GM18507 (cell line): ENCODE measurements at places on chromosomes 13 and 19.

GRCh38 chr19:37975071-37975470 lies 68.1 kb downstream of the SIPA1L3 start:
- DNase-seq: no peak

DNA sequence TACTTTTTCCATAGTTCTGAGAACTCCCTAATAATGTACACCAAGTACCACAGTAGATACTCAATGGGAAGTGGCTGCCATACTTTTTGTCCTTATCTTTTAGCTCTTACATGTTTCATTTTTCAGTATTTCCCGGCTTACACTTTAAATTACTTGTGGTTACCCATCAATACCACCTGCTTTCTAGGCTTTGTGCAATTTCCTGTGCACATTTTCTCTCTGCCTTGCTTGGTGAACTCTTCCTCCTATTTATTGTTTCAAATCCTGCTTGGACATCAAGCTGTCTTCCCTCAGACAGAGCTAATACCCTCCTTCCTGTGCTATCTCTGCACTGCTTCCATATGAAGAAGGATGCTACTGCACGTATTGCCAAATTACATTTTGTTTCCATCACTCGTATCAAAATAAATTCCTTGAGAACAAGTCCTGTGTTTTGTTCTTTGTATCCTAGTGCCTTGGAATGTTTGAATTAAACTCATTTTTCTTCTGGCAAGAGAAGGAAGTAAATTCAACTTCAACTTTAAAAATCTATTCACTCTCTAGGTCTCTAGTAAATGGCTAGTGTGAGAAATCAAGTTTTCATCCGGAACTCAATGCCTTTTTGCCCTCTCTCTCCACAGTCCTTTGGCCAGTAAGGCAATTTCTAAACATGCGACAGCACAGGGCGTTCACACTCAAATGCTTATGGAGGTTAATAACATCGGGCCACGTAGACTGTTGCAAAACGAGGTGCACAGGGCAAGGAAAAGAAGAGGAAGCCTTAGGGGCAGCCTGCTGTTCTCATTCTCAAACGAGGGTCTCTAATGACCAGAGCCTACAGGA lies 5.6 kb downstream of the ZAR1L start:
- DNase-seq: no peak

DNA sequence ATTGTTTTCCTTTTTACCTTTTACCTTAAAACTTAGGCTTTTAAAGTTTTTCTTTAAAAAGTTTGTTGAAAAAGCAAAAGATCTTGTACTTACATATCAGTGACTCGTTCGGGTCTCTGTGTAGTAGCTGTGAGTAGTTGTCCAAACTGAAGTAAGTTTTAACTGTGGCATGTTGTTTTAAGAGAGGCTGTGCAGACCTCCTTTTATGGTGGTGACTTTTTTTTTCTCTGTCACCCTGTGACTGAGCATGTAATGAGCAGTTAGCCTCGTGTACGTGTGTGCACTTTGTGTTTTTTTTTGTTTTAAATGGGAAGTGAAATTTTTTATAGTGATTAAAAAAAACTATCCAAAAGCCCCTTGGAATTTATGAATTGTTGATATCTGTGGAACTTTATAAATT lies at the start of gene GPR183:
Gene GPR183, minus strand, starts transcription at position 153 of the 400 bp plus-strand sequence. CDS start 11,254 bp downstream, outside the sequence.
- no peak for DNase-seq

DNA sequence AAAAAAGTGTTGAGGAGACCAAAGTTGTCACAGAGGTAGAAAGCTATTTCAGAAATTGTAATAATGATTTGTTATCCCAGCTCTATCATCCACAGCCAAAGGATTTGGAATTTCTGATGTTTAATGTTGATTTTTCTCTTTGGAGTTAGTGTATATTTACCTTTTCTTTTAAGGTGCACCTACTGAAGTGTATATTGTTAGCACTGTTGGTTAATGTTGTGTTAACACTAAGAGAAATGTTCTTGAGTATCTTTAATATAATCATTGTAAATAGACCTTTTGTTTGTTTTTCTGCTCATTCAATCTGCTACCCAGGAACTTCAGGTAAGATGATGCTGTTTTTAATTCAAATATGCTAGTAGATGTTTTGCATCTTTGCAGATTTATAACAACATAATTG lies 57.5 kb downstream of the ZAR1L start:
- no peak for DNase-seq

- DNase-seq: no peak
Measured at GRCh38 chr19:17109300-17109699, 33.7 kb downstream of the MYO9B start.

- DNase-seq: no peak
Measured at GRCh38 chr13:72255908-72256307, 388.9 kb upstream of the DACH1 start.

- DNase-seq: peak; percentile 56
Measured at GRCh38 chr13:40388617-40389016, 277.8 kb downstream of the FOXO1 start.

- DNase-seq: peak; percentile 52
Measured at GRCh38 chr19:48271531-48272151, 1.8 kb downstream of the ZNF114 start.

DNA sequence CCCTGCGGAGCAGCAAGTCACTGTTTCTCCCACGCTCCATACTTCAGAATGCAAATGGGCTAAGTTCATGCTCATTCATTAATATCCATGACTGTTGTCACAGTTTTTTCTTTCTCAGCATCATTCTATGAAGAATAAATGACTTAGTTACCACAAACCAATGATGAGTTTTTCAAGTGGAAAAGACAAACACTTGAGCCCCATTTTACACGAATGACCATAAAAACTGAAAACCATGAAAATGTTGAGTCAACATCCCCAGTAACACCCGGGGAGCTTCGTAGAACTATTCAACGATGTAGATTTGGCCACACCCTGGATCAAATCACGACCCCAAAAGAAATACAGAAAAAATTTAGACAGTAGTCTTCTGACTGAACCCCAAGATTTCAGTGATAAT lies 99.8 kb upstream of the GJB6 start:
- DNase-seq: no peak

GRCh38 chr13:50326811-50327210 lies 311.6 kb downstream of the KCNRG start:
- no peak for DNase-seq

- DNase-seq: no peak
Measured at GRCh38 chr13:48264058-48264457, 31.1 kb downstream of the ITM2B start.

DNA sequence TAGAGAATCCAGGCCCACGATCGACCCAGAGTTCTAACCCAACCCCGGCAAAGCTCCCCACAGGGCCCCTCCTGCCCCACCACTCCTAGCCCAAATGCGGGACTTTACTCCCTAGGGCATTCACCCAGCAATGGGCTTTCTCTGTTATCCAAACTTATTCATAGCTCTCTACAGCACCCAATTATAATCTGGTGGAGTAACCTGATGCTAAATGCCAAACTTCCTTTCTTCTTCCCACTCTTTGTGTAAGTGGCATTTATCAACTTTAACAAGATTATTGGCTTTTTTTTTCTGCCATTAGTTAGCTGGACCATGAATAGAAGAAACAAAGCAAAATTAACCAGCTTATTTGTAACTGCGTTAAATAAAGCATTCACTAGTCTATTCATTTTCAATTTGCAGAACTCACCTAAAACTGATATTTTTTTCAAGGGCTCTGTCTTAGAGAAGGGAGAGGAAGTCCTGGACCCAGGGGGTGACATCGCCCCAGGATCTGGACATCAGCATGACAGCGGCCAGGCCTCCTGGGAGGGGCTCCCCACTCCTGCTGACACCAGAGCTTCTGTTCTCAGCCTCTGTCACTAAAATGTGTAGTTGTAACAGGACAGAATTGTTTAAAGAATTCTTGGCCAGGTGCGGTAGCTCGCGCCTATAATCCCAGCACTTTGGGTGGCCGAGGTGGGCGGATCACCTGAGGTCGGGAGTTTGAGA lies 1.5 kb downstream of the FAM124A start:
- DNase-seq: no peak

- no peak for DNase-seq
Measured at GRCh38 chr19:4516939-4517300, 1.4 kb downstream of the PLIN4 start.

DNA sequence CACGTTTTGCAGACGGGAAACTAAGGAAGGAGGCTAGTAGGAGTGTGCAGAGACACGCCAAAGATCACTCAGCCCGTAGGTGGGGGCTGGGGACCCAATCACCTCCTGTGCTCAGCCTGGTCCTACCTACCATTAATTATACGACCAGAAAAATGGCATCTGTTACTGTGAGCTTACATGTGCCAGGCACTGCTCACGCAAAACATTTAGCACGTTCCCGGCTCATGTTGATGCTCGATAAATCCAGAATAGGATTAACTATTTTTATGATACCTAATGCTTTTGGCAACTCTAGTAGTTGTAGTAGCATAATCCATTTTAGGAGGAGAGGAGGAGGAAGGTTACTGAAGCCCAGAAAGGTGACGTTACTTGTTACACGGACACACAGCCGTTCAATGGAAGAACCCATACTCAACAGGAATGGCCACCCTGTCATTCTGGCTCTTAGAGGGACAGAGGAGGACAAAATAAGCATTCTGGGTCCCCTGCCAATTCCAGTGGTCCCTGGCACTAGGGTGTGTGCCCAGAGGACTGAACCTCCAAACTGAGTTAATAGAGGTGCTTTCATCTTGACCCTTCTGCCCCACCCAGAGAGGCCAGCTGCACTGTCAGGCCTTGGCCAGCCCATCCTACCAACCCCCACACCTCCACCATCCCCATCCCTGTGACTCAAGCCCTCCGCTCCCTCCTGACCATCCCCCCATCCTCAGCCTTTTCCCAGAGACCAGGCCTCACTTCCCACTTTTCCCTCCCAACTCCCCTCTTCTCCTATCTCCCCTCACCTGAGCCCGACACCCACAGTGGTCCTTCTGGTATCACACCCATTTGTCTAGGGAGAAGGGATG lies 5.0 kb upstream of the EML2 start:
- DNase-seq: no peak

GRCh38 chr19:1040476-1041271 lies 767 bp downstream of the ABCA7 start:
- peak; percentile 94 for DNase-seq
